AG20443 (cell line): ENCODE measurements at places on chromosomes 11 and 22.

GRCh38 chr22:28607795-28608194, 71.8 kb downstream of the TTC28 start:
- no peak for DNase-seq

DNA sequence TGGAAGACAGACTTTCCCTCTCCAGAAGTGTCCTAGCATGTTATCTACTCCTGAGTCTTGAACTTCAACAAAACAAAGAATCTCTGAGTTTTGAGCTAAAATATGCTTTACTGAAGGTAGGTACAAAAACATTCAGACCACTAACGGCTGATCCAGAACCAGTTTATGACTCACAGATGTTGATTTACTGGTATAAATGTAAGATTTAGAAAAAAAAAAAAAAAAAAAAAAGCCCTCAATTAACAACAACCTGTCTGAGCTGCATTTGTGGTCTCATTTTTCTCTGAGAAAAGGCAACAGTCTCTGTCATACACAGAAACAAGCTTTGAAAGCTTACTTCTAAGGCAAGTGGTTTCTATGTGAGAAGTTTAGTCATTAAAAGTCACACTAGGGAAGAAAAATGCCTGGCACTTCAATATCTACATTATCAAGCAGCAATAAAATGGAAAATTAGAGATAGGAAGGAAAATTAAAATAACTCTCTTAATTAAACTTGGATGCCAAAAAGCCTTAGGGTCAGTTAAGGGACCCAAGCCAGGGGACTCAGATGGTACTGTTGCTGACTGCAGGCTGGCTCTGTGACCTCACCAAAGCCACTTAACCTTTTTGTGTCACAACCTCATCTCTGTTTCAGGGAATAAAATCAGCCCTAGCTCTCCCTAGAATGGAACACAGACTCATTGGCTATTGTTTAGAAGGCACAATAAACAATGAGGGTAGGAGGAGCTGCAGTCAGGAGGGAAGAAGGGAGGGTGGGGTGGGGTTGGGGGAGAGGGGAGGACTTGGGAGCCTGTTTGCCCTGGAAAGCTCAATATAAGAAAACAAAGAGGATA, 61.7 kb downstream of the ETS1 start:
- DNase-seq = no peak

- peak; percentile 92 for DNase-seq
Measured at GRCh38 chr11:126163074-126163700, 48.3 kb downstream of the RPUSD4 start.

GRCh38 chr11:71284525-71285092, 32.2 kb upstream of the SHANK2 start:
- DNase-seq = no peak

DNA sequence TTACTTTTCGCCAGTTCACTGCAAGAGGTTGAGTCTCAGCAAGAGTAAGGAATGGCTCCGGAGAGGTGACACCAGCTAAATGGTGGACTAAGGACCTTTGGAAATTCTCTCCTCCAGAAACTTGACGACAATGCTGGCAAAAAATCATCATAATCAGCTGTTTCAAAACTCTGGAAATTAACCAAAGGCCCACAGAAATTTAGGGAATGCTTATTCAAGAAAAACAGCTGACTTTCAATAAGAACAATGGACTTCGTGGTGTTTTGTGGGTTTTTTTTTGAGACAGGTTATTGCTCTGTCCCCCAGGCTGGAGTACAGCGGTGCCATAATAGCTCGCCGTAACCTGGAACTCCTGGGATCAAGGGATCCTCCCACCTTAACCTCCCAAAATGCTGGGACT, 68.4 kb upstream of the SEPTIN5 start:
- no peak for DNase-seq

- no peak for DNase-seq
Measured at GRCh38 chr11:10486161-10486840, 31.2 kb downstream of the AMPD3 start.

- no peak for DNase-seq
Measured at GRCh38 chr22:20058989-20059770, 20.9 kb upstream of the DGCR8 start.

DNA sequence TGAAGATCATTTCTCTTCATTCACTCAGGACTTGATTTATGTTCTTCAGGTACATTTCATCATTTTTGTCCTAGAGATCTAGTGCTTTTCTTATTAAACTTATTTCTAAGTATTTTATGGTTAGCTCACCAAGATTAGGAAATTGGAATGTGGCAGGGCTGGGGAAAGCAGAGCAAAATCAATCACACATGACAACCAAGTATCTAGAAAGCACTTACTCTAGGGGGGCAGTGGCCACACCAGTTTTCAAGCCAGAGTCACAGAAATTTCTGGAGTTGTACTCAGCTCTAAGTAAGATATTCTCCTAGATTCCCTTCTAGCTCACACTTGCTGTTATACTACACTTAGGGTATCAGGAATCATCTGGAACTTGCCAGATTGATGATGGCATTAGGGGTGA, 33.3 kb upstream of the MYEOV start:
- DNase-seq = peak; percentile 59

- no peak for DNase-seq
Measured at GRCh38 chr11:86464509-86465221, 90.0 kb downstream of the CCDC81 start.

GRCh38 chr11:46238967-46239800, 38.3 kb upstream of the CREB3L1 start:
- peak; percentile 91 for DNase-seq

- no peak for DNase-seq
Measured at GRCh38 chr11:99519095-99519494, 498.3 kb downstream of the CNTN5 start.

GRCh38 chr11:44531116-44531504, 34.4 kb upstream of the CD82 start:
- no peak for DNase-seq

DNA sequence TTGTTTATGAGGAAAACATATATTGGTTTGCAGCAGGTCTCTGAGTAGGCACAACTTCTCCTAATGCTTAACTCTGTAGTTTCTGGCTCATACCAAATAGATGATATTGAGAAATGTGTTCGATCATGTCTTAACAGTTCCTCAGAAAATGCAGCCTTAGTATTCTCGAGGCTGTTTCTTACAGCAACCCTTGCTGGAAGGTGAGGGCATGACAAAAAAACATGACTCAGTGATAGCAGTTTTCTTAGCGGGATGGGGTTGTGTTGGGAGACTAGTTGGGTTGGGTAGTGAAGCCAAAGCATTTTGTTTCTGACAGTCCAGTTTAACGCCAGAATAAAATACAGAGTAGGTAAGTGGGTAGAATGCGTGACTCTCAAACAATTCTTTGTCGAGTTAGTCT, 94.7 kb upstream of the PARVA start:
- no peak for DNase-seq

DNA sequence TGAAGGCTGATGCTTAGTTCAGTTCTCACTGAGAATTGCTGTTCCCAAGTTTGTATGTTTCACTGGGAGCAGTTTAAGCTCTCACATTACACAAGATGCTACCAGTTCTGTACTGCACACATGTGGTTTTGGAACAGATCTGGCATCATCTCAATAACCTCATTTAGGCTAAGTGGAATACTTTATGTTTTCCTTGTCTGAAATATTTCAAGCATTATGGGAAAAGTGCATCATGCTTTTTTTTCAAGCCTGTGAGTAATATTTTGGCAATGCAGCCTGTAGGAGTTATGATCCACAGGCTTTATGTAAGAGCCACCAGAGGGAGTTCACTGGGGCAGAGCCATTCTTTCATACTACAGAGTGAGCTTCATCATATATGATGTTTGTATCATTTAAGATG, 141.5 kb downstream of the OR4C45 start:
- no peak for DNase-seq

DNA sequence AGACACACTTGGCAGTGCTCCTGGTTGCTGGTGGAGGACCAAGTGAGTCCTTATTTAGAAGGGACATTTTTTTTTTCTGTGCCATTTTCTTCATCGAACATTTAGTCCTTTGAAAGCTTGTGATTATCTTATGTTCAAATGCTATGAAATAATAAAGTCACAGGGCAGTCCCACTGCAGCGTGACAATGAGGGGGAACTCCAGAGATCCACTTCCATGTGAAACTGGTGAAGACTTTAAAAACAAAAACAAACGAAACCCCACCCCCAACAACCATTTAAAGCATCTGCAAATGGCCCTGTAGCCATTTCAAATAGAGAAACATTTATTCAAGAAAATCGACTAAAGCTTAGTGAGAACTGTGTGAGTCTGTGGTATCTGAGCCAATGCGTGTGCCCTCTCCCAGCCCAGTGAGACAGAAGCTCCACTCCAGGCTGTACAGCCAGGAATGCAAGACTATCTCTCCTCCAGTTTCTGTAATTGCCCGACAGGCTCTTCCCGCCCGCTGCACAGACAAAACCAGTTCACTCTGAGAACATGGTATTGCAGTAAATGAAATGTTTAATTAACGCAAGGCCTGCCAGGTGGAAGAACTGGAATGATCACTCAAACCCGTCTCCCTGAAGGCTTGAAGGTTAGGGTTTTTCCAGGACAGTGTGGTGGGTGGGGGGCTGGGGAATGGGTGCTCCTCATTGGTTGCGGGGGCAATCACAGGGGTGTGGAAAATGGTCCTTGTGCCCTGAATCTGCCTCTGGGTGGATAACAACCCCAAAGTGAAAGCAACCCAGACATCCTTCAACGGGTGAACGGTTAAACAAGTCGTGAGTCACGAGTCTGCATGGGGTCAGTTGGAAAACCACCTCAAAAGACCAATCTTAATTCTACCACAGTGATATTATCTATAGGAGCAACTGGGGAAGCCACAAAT, 8.4 kb downstream of the KRTAP5-6 start:
- DNase-seq = no peak

- DNase-seq = no peak
Measured at GRCh38 chr11:22733475-22734248, 67.3 kb downstream of the GAS2 start.

DNA sequence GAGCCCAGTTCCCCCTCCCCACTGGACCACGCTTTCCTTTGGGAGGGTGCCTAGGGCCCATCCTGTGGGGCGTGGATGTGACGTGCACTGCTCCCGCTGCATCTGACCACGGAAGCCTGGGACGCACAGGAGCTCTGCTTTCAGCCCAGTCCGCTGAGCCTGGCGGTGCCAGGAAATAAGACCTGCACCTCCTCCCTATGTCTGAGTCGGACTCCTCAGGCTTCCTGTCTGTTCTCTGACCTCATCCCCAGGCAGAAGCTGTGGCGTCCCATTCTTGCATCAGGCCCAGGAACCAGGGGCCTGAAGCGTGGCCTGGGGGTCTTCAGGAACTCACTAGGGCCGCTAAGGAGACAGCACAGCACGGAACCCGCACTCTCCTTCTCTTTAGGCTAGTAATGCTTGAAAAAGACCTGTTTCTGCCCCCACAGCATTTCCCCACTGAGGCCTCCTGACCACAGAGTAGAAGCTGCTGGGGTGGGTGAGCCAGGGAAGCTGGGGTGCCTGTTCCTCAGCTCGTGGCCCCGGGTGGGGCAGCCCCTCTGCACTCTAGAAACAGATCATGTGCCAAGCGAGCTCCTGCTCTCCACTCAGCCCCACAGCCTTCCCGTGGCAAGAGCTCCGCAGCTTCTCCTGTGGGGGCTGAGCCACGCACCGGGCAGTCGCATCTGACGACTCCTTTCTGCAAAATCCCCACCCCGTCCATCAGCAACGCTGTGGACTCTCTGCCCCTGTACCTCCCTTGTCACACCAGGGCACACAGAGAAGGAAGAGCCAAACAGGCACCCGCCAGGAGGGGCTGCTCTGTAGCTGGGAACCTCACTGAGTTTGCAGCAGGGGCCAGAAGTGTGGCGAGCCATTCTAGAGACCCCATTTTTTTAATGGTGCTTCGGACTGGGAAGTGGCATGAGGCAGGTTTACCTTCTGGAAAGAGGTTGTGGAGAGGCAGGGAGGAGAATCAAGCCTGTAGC, 22.6 kb downstream of the MOV10L1 start:
- peak; percentile 51 for DNase-seq

DNA sequence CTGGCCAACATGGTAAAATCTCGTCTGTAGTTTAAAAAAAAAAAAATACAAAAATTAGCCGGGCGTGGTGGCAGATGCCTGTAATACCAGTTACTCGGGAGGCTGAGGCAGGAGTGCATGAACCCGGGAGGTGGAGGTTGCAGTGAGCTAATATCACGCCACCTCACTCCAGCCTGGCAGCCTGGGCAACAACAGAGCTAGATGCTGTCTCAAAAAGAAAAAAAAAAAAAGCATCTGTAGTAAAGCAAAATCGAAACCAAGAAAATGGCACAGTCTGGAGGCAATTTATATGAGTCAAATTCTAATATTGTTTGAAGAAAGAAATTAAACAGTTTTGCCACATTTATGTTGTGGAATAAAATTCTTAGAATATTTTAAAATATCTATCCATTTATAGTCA, 365.0 kb upstream of the CHORDC1 start:
- DNase-seq = no peak

- no peak for DNase-seq
Measured at GRCh38 chr22:42613872-42614301, 796 bp downstream of the POLDIP3 start.

DNA sequence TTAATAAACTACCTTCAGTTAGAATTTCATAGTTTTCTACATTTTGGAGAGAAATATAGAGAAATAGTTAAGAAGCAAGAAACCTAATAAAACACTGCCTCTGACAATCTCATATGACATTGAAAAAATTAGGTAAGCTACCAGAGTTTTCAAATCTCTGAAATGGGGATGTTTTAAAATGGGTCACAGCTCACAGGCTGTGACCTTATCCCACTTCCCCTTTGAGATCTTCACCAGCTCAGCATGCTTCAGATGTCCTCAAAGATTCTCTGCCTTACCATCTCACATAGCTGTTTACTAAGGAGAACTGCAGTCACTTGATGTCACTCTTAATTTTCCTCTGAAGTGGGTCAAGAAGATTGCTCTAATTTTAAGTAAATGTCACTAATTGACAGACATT, 717.8 kb downstream of the JRKL start:
- DNase-seq = no peak

- peak; percentile 38 for DNase-seq
Measured at GRCh38 chr11:9573775-9574621, 528 bp downstream of the WEE1 start.

DNA sequence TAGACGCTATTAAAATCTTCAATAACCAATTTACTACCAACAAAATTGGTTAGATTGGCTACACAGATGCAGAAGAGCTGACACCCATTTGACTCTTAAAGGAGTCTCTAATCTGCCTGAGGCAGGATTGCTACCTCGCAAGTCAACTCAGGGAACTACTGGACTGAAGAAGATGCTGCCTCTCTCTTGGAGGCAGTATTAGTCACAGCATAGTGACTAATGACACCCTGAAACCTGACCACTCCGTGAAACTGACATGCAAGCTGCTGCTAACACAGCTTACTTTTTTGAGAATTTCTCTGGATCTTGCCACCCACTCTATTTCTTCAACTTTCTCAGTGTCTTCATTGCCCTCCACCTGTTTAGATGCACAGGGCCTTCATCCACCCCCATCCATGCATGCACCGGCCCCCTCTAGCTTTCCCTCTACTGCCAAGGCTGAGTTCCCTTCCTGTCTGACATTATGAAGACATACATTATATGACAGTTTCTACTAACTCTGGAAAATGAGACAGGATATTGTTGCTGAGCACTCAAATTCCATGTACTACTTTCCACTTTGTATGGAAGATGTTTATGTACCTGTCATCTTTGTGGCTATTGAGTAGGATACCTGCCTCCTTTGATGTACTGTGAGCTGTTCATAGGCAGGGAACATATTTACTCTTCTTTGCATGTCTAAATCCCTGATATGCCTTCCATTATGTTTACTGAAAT, 183.2 kb downstream of the MSANTD4 start:
- DNase-seq = peak; percentile 16
